ENCODE measurements at places on chromosomes 3 and 15. TPM values are rescaled to one million over a fixed set of nuclear protein-coding genes. Genes with fewer than 3 reads are reported as not detected.

The GOLGA6C gene
- not detected for total RNA-seq

The SLC2A2 gene
- not detected for total RNA-seq

The LRRN1 gene
- total RNA-seq = 61.1 TPM

The APBA2 gene
- total RNA-seq = 129 TPM

All from diencephalon (tissue), 1 donor.